ENCODE measurements at places on chromosomes 5 and 9.

DNA sequence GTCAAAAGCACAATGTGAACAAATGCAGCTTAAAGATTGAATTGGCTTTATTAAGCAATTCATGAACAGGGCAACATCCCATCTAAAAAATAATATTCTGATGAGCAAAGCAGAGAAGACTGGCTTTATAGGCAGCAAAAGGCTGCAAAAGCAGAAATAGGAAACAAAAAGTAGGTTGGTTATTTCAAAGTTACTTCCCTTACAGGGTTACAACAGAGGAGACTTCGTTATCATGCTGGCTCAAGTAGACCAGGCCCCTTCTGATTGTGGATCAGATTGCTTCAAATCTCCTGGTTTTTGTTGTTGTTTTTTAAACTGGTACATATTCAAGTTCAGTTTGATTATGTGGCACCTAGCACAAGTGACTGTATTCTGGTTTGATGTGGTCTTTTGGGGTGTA lies 73.1 kb downstream of the MAN2A1 start:
- no peak for DNase-seq

GRCh38 chr5:1548702-1549474 lies 25.1 kb upstream of the LPCAT1 start:
- no peak for DNase-seq

GRCh38 chr5:82347201-82347865 lies 69.2 kb upstream of the RPS23 start:
- DNase-seq = no peak

DNA sequence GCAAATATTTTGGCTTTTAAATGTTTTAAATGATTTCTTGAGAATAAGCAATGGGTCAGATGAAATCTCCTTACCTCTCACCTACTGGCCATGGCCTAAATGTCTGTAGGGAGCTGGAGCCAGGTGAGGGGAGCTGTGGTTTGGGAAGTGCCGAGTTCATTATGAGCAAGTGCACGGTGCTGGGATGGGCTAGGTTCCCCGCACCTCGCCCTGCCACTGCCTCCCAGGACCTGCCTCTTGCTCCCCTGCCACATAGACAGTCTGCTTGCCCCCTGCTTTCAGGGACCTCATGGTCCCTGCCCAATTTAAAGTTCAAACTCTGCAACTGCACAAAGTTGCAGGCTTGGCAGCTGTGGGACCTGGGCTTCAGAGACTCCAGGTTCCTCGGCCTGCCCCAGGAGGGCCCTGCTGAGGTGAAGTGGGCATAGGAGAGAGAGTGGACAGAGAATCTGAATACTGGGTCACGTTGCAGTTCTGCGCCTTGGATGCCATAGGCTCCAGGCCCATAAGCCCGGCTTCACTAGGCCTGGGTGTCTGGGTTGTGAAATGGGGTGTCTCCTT lies 5.4 kb downstream of the OR13J1 start:
- no peak for DNase-seq

- no peak for DNase-seq
Observed at GRCh38 chr5:154767576-154767975, 12.4 kb downstream of the LARP1 start.

DNA sequence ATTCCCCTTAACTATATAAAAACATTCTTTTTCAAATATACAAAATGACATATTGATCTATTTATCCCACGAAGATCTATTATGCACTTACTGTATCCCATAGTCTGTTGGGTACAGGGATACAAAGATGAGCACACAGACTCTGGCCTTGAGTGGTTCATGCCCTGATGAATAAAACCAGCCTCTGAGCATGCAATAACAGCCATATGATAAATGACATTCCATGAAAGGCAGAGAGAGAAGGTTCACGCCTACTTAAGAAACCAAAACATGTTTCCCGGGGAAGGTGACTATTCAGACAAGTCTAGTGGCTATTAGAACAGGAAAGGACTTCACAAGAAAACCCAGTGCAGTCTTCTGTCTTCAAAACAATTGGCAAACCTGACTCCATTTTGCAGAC lies 406.2 kb upstream of the BRINP1 start:
- peak; percentile 4 for DNase-seq

- no peak for DNase-seq
Observed at GRCh38 chr5:177335701-177336065, 15.8 kb downstream of the LMAN2 start.

DNA sequence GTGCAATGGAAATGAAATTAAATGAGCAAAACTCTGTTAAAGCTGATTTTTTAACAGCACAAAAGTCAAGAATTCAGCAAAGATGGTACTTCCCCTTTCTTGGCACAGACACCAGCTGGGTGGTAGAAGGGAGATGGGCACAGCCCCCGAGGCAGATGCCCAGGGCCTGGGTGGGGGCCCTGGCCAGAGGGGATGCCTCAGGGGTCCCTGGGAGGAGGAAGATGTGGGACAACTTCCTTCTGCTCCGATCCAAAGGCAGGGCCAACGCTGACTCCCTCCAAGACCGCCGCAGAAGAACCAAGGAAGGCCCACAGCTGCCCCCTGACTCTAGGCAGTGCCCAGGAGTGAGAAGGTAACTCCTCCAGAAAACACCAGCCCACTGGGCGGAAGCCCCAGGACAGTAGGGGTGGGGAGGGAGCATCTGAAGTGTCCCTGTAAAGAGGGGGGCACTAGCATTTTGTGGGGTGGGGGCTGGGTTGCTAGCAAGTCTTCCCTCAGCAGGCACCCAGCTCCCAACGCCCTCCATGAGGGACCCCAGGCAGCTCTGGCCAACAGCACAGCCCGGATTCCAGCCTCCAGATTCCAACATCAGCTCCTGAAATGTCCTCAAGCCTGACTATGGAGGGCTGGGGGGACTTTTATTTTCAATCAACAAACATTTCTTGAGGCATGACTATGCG lies 4.9 kb downstream of the NACC2 start:
- DNase-seq = no peak

DNA sequence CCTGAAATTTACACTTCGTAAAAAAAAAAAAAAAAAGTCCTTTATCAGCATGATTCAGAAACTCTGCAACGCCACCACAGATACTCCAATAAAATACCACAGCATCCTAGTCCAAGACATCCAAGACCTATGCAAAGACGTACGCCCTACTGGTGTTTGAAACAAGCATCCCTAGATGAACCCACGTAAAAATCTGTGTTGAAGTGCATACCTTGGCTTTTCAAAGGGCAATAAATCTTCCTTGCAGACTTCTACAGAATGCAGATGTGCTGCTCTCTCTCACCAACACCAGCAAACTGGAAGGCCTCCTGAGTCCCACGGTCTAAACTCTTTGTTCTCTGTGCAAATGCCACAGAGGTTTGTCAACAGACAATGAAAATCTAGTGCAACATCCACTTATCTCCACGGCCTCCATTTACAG lies 38.8 kb downstream of the MYO10 start:
- peak; percentile 60 for DNase-seq

DNA sequence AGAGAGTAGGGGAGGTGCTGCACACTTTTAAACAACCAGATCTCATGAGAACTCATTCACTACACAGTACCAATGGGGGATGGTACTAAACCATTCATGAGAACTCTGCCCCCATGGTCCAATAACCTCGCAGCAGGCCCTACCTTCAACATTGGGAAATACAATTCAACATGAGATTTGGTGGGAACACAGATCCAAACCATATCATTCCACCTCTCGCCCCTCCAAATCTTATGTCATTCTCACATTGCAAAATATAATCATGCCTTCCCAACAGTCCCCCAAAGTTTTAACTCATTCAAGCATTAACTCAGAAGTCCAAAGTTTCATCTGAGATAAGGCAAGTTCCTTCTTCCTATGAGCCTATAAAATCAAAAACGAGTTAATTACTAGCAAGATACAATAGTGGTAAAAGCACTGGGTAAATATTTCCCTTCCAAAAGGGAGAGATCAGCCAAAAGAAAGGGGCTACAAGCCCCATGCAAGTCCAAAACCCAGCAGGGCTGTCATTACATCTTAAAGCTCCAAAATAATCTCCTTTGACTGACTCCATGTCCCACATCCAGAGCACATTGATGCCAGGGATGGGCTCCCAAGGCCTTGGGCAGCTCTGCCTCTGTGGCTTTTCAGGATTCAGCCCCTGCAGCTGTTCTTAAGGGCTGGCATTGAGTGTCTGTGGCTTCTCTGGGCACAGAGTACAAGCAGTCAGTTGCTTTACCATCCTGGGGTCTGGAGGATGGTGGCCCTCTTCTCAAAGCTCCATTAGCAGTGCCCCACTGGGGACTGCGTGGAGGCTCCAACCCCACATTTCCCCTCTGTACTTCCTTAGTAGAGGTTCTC lies 8.3 kb downstream of the GPR150 start:
- no peak for DNase-seq

GRCh38 chr5:8663374-8663773 lies 794.4 kb downstream of the MTRR start:
- DNase-seq = no peak

GRCh38 chr5:2866662-2867372 lies 115.3 kb upstream of the IRX2 start:
- DNase-seq = no peak

GRCh38 chr5:111063709-111064322 lies 7.7 kb upstream of the TSLP start:
- no peak for DNase-seq

DNA sequence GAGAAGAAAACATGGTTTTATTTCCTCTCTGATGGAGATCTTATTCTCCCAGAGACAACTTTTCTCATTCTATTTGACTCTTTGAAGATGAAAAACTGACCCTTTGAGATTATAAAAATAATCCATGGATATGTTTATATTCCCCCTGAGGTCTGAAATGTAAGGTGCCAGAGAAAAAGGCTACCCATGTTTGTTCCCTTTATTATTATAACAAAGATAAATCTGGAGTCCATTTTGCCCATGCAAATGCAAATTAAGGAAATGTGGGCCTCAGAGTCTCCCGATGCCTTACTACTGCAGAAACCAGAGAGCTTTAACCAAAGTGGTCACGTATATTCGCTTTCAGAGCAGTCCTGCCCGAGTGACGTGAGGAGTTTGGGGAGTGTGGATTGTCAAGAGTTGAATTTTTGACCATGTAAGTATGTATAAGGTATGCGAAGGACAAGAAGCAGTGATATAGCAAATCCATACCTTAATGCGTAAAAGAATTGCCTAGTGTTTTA lies 312.5 kb downstream of the RASEF start:
- no peak for DNase-seq

GRCh38 chr5:134427540-134428041 lies 15.9 kb upstream of the CDKN2AIPNL start:
- peak; percentile 93 for DNase-seq

GRCh38 chr5:42905827-42906226 lies 94.1 kb upstream of the SELENOP start:
- DNase-seq = no peak
